ENCODE measurements at places on chromosomes 3 and 15.
A peak's percentile ranks its signal among the peaks of the same experiment; 100 is the strongest.

DNA sequence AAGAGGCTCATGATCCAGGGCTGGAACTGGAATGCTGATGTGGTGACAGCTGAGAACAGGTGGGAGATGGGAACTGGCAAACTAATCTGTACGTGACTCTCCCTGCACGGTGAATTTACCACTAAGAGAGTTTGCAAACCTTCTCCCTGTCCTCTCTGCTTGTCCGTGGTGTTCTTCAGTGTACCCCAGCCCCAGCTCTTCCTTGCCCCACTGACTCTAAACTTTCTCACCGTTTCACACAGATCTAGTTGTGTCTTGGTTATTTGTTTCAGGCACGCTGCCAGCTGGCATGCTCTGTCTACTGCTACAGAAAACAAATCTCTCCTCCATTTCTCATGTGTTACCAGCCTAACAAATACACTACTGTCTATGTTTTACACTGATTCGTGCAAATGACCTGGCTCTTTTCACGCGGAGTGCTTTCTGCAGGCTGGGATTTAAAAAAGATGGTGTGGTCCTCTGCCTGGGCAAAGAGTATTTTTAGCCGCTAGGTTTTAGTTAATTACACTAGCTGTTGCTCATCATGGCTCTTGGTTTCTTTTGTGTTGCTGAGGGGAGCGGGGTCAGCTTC lies 192.7 kb upstream of the LRIG1 start:
- DNase-seq = no peak

- no peak for DNase-seq
Measured at GRCh38 chr3:169835533-169835932, 22.8 kb upstream of the LRRC34 start.

DNA sequence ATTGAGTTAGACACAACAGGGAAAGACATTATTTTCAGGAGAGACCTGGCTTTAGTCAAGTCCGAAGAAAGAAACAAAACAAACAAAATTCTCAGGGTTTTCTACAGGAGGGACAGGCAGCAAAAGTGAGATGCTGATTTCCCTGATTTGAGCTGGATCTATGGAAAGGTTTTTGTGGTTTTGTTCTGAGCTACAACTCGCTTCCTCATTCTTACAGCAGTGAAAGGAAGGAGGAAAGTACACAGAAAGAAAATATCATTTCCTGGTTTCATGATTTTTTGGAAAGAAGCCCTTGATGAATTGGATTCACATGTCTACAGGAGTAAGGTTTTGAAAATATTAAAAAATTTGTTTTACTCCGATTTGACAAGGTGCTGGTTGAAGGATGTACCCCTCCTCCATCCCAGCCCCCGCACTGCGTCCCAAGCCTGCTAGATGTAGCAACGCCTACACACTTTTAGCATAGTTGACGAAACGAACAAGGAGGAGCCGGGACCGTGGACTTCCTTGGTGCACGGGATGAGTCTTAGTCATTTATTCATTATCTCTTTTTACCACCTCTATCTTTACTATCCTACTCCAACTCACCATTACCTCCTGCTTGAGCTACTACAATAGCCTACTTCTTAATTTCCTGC lies 10.8 kb downstream of the PRICKLE2 start:
- no peak for DNase-seq

GRCh38 chr3:120417272-120417911 lies 33.4 kb downstream of the FSTL1 start:
- peak; percentile 98 for DNase-seq

DNA sequence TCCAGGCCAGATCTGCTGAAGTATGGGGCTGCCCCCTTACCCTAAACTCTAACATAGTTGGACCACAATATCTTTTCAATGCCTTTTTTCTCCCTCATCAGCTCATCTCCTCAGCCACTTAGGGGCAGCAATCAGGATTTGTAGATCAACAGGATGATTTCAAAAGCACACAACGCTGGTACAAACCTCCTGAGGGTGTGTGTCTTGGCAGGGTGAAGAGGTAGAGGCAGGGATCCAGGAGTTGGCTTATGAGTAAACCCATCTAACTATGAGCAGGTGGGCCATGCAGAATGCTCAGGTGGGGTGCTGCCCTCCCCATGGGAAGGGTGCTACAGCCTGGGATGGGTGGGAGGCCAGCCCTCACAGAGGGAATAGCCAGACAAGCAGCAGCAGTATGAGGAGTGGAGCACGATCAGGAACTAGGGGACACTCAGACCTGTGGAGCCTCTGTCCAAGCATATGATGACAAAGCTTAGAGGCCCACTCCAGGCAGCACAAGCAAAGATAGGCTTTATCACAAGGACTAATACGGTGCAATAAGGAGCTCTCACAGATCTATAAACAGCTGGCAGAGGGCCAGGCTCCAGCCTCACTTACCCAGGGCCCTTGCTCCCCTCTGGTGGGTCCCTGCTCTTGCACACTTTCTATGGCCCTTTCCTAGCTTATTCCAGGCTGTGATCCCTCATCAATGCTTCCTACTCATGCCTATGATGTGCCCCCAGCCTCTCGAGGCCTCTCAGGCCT lies 32.2 kb downstream of the IL20RB start:
- DNase-seq = no peak

DNA sequence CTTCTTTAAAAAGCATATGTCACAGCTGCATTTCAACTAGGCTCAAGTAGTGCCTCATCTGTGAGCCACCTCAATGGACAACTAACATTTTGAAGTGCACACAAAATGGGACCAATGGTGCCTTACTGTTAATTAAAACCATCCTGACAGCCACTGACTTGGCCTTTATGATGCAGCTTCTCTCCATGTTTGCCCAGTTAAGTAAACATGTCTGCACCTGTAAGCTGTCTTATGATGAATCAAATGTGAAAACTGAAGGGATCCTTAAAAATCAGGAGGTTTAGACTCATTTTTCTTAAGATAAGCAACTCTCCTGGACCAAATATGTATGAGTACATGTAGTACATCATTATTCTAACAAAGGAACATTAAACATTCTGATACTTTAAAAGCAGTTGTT lies 861.6 kb downstream of the ROBO1 start:
- no peak for DNase-seq

GRCh38 chr15:43552986-43553385 lies 35.6 kb downstream of the MAP1A start:
- DNase-seq = no peak

DNA sequence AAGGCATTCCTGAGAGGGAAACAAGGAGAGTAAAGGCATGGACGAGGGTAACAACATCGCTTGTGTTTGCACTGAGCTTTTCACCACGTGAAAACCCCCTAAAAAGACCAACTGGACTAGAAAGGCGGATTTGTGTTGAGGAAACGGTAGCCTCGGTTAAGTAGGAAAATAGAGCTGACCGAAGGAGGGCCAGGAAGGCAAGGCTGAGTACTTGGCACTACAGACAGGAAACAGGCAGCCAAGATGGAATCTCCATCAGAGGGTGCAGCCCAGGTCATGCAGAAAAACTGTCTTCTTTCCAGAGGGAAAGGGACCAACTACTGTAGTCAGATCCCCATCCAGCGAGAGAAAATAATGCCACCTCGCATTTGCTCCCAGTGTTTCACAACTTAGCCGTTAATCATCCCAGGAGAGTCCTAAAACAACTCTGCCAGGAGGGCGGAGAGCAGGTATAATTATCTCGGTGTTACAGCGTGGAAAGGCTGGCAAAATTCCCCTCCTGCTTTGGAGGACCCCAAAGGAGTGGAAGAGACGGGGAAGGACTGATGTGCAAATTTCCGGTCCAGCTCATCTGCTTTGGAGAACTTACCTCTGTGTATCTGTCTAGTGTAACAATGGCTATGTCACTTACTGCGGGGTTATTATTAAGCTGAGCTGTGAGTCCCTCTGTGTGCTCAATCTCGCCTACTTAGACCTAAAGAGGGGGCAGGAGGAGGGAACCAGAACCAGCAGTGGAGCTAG lies 77.2 kb downstream of the MYO1E start:
- no peak for DNase-seq

DNA sequence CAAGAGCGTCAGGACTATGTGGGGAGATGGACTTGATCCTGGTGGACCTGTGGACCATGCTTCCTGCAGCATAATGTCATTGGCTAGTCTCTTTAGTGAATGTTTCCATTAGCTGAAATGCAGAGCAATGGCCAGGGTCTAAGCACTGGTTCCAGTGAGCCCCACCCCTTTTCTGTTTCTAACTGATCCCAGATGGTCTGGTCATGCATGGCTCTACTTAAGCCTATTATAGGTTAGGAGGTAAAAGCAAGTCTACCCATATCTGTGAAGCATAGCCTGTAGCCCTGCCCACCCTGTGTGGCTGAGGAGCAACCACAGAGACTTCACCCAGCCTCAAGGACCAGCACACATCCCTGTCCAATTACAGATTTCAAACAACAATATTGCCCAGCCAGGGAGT lies 419.2 kb downstream of the ZNF385D start:
- DNase-seq = no peak

- DNase-seq = no peak
Measured at GRCh38 chr15:64694816-64695215, 80.6 kb downstream of the RBPMS2 start.

GRCh38 chr15:56731548-56731947 lies 1.8 kb downstream of the ZNF280D start:
- no peak for DNase-seq

DNA sequence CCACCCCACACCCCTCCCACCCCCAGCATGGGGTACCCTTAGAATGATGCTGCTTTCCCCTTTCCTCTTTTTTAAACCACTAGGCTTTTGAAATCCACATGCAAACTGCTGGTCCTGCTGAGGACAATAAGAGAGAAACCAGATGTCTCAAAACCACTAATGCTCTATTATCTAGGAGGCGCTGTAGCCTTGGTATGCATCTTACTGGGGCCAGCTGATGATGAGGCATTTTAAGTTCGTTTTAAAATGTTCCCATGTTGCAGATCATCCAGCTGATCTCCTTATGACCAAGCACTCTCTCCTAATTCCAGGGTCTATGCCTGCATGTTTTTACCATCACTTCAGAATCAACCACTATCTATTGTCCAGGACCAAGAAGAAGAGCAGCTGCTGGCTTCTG lies 1.3 kb downstream of the NME9 start:
- no peak for DNase-seq

- no peak for DNase-seq
Measured at GRCh38 chr15:92664178-92664900, 8.8 kb upstream of the FAM174B start.

GRCh38 chr15:78987556-78988360 lies 42.9 kb upstream of the CTSH start:
- peak; percentile 9 for DNase-seq

GRCh38 chr3:38454178-38454883 lies 641 bp downstream of the ACVR2B start:
- no peak for DNase-seq

- DNase-seq = no peak
Measured at GRCh38 chr3:172384836-172385235, 63.4 kb downstream of the GHSR start.

DNA sequence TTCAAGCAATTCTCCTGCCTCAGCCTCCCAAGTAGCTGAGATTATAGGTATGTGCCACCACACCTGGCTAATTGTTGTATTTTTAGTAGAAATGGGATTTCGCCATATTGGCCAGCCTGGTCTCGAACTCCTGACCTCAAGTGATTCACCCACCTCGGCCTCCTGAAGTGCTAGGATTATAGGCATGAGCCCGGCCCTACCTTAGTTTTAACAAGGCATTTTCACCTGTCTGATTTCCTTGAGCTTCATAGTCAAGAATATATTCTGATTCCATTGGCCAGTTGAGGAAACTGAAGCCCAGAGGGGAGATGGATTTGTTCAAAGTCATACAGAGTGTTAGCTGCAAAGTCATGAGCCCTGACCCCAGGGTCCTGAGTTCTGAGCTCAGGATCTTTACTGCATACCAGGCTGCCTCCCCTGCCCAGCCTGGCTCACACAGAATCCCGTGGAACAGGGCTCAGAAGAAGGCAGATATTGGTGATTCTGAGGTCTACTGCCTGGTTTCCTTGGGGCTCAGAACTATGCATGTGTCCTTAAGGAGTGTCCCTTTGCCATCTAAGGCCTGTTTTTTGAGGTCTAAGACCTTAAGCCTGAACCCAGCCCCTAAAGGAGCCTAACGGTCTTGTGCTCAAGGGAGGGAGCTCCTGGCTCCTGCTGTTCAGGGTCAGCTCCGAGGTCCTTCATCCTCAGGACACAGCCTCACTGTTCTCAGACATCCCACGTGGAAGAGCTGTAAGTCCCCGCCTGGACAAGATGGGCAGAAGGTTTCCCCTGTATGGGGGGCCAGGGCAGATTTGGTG lies 134.4 kb downstream of the SMAD6 start:
- DNase-seq = no peak

GRCh38 chr3:14118400-14119381 lies 6.0 kb downstream of the CHCHD4 start:
- DNase-seq = no peak

GRCh38 chr3:63086190-63086589 lies 191.9 kb upstream of the SYNPR start:
- no peak for DNase-seq

DNA sequence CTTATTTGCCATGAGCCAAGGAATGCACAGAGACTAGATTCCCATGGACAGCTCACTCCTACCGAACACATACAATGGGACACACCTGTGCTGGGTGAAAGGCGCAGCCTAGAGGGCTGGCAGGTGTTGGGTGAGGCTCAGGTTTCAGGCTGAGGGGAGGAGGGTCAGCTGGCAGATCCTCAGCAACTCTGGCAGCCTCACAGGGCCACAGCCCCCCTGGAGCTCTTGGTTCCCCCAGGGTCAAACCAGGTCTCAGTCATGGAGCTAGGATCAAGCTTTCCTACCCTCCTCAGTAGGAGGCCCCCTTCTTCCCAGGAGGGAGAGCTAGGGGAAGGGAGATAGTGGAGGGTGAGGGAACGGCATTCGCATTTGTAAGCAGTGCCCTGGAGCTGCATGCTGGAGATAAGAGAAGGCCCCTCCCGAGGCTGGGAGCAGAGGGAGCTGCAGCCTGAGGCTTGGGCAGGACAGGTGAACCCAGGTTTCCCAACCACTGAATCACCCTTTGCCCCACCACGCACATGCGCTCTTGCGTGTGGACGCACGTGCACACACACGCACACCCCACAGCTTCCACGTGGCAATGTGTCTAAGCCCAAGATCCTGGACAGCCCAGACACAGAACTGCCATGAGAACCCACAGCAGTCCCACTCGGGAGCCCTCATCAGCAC lies 26.3 kb upstream of the TFRC start:
- DNase-seq = no peak

DNA sequence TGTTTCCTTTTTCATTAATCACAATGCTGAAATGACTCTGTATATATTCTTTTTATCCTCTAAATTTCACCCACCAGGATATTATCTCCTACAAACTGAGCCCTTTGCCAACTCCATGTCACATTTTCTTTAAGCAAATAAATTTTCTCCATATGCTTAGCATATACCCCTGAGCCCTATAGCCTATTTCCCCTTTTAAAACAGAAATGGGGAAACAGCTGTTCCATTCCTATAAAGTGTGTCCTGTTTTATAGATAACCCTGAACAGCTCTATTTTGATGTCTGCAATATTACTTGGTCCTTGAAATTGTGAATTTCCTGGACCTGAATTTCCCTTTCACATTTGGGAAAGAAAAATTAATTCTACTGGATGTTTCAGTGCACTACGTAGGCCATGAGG lies 15.6 kb upstream of the FILIP1L start:
- DNase-seq = no peak

- DNase-seq = no peak
Measured at GRCh38 chr3:67657192-67657591, 2.8 kb upstream of the SUCLG2 start.

Measured in glomerular endothelial cell (primary cell).